A673 (cell line): ENCODE measurements at places on chromosomes 1 and 21.

DNA sequence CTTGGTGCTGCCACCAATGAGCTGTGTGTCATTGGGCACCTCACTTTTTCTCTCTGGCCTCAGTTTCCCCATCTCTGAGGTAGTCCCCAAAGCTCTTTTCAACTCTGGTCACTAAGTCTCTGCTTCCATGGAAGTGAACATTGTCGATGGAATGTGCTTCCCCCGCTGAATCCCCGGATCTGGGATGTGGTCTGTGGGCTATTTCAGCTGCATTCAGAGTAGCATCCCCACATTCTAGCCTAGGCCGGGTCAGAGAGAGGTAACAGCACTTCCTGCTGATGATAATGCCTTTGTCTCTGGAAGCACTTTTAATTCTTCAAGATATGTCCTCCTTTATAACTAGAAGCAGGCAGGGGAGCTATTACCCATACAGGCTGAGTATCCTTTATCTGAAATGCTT lies 29.8 kb downstream of the RASSF5 start:
- no peak for DNase-seq

GRCh38 chr1:5920201-5920600 lies 72.0 kb downstream of the NPHP4 start:
- no peak for DNase-seq

DNA sequence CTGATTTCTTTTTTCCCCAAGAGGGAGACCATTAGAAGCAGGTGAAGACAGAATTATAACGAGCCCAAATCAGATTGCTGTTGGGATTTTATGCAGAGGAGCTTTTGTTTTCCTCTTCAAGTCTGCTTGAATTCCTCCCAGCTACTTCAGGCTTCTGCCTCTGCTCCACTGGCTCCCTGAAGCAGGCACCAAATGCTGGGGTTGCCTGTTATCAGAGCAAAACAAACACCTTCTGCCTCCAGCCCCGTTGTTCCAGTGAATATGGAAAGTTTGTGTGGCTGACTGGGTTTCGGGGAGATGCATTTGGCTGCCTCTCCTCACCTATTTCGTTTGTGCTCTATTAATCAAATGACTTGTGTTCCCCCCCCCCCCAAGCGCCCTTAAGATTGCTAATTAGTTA lies 209.2 kb downstream of the URB2 start:
- DNase-seq, result no peak

- no peak for DNase-seq
These were observed 48.4 kb upstream of the KAZN start for GRCh38 chr1:14549897-14550620.

DNA sequence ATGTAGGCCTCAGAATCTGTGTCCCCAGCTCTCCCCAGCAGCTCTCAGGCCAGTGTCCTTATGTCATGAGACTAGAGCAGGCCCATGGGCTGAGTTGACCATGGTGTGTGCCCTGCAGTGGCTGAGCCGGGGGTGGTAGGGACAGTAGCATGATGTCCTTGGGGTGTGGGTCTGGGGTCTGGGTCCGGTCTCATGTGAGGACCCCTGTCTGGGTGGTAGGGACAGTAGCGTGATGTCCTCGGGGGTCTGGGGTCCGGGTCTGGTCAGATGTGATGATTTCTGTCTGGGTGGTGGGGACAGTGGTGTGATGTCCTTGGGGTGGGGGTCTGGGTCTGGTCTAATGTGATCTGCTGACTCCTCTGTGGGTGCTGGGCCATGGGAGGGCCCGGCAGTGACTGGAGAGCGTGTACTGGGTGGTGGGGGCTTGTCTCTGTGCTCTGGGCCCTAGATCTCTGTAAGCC lies 64.5 kb downstream of the OBSCN start:
- DNase-seq, result no peak

DNA sequence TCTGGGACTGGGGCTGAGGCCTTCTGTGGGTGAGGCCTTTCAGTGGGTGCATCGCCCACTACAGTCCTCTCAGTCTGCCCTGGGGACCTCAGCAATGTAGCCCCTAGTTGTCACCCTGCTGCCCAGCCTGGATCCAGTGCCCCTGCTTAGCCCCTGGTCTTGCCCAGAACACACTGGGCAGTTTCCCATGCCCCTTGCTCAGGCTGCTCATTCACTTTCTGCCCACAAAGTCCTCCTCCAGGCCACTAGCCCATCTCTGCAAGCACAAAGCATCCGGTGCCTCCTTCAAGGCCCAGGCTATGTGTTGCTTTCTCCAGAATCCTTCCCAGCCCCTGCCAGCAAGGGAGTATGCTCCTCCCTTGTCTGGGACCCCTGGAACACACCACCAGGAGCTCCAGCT lies 5.4 kb upstream of the ADORA1 start:
- DNase-seq, result no peak

- no peak for DNase-seq
These were observed 271.4 kb upstream of the NR5A2 start for GRCh38 chr1:199756066-199756465.

GRCh38 chr1:14148526-14148925 lies 448.5 kb downstream of the PRDM2 start:
- no peak for DNase-seq

DNA sequence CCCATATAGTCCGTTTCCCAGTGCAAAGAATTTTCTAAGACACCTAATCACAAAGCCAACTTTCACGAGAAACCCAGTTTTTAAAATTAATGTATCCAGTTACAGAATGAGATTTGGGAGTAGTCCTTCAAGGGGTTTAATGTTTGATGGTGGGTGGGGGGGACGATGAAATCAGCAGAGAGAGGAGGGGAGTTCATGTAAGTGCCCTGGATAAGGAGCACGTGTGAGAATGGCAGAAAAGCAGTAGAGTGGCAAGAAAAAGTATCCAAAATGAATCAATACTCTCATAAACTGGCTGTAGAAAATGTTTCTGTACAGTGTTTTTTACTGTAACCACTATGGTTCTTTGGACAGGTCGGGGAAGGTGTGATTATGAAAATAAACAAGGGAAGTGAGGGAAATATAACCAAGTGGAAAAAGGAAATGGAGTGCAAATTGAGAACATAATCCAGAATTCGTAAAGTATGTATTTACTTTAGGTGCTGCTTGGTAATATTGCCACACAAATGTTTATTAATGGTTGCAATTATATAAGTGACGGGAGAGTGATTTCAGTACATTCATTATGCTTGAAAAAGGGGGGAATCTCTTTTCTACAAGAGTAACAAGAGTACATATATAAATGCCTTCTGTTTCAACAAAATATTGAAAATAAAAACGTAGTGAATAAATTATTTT lies 118.7 kb upstream of the RRP15 start:
- no peak for DNase-seq

DNA sequence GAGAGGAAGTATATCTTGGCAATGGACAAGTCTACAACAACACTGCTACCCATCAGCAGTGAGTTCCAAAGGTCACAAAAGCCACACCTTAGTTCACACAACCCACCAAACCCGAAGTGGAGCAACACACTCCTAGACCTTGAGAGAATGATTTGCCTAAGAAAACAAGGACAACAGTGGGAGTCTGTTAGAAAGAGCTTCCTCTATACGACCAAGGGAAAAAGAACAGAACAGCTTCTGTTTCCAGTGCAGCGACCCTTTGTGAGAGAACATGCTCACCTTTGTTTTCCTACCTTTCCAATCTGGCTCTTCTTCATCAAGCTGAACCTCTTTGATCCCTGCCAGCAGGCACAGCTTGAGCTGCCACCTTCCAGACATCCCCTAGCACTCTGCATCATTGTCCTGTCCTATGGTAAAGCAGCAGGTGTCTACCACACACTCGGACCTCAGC lies 56.7 kb upstream of the PALMD start:
- no peak for DNase-seq

GRCh38 chr1:7893529-7894180 lies 40.8 kb upstream of the UTS2 start:
- no peak for DNase-seq

- DNase-seq, result no peak
These were observed 3.9 kb downstream of the TMEM201 start for GRCh38 chr1:9592510-9593075.

- DNase-seq, result peak; percentile 48
These were observed 56.3 kb upstream of the HTR1D start for GRCh38 chr1:23273450-23274133.

DNA sequence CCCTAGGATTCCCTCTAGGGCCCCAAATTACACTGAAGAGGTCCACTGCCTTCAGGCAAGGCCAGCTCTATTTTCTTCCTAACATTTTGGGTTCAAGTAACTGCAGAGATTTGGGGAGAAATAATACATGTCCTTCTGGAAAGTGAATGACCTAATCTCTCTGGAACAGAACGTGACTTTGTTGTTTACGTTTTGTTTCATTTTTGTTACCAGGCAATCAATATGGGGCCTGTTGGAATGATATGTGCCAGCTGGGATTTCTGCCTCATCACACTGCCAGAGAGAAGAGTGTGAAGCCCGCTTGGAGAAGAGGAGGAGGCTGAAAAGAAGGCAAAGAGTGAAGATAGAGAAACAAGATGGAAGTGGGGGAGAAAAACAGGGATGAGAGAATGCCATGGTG lies 116.7 kb downstream of the FASLG start:
- no peak for DNase-seq

- DNase-seq, result no peak
These were observed 7.3 kb upstream of the LGR6 start for GRCh38 chr1:202186327-202186726.

DNA sequence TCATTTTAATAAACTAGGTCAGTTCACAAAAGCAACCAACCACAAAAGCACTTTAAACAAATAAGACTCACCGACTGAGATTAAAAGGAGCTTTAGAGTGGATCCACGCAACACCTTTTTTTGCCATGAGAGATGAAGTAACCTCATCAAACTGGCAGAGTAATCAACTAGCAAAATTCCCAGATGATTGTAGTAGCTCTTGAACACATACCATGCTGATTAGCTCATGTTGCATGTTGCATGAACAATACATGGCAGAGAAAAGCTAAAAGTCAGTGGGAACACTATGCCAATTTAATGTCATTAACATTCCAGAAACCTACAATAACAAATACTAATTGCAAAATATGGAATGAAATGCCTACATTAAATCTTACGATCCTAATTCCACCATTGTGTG lies 4.1 kb downstream of the WARS2 start:
- no peak for DNase-seq

DNA sequence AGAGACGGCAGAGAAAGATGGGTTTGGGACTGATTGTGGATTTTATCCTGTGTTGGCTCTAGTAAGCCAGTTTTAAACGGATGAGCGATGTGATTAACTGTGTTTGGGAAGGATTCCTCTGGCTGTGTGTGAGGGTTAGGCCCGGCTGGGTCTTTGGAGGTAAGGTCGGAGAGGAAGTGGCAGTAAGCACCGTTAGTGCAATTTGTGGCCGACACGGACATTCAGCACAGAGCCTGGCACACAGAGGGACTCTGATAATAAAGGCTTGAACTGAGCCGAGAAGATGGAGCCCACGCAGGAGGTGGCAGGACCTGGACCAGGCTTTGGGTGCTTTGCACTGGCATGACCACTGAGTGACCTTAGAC lies 1.3 kb downstream of the MTFR1L start:
- no peak for DNase-seq

- DNase-seq, result no peak
These were observed 18.1 kb downstream of the KHDRBS1 start for GRCh38 chr1:32031578-32032274.
